ENCODE measurements at places on chromosomes 4 and X.

GRCh38 chrX:77422891-77423648, 24.1 kb upstream of the FGF16 start:
- DNase-seq: no peak

DNA sequence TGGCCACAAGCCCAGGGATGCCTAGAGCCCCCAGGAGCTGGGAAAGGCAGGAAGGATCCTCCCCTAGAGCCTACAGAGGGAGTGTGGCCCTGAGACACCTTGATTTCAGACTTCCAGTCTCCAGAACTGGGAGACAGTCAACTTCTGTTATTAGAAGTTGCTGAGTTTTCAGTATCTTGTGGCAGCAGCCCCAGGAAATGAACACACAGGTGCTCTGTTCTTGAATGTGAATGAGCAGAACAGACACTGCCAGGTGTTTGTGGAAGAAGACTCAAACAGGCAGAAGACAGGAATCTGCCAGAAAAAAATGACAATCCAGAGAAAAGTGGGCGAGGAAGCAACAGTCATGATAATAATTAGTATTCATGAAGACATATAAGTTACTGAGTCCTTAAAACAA, 64.5 kb upstream of the STS start:
- DNase-seq: no peak

- DNase-seq: no peak
These were observed 175.7 kb upstream of the TBC1D9 start for GRCh38 chr4:140931911-140932310.

DNA sequence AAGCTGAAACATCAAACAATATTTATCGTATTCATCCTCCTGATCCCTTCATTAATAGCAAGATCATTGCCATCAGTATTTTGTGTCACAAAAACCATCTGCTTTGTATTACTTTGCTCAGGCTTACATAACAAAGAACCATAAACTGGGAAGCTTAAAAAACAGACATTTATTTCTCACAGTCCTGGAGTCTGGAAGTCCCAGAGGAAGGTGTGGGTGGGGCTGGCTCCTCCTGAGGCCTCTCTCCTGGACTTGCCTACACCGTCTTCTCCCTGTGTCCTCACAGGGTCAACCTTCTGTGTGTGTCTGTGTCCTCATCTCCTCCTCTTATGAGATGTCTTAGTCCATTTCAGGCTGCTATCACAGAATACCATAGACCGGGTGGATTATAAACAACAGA, 61.3 kb upstream of the MXRA5 start:
- no peak for DNase-seq

DNA sequence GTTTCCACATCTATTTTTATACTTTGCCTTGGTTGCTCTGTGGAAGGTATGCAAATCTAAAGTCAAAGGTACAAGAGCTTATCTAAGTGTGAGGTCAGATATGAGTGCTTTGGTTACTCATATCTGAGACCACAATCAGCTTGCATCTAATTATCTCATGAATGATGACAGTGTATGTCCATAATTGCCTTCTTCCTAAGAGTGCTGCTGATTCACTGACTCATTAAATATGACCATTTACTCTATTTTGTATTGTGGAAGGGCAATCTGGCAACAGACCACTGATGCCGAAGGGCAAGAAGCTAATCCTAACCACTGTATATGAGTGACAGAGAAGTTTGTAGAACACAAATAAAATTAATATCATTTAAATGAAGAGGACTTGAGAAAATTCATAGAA, 1190.2 kb upstream of the AGA start:
- no peak for DNase-seq

All from DMS 273 treated with DMSO at 0.1 percent for 48 hours (cell line).